Fibroblast of skin of scalp (primary cell): ENCODE measurements at places on chromosomes 2 and 18.
A peak's percentile ranks its signal among the peaks of the same experiment; 100 is the strongest.

DNA sequence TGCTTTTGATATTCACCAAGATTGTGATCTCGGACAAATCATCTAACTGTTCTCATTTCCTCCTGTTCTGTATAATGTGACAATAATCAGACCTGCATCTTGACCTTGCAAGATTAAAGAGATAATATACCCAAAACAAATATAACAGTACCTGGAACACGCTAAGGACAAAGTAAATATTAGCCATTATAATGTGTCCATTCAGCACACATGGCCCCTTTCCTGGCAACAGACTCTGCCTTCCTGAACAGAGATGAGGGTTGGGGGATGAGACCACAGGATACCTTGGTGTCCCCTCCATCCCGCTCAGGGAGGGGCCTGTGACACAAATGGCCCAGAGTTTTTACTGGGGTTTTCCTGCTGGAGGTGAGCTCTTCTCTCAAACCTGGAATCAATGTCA, 143.4 kb upstream of the SERPINE2 start:
- DNase-seq: no peak

DNA sequence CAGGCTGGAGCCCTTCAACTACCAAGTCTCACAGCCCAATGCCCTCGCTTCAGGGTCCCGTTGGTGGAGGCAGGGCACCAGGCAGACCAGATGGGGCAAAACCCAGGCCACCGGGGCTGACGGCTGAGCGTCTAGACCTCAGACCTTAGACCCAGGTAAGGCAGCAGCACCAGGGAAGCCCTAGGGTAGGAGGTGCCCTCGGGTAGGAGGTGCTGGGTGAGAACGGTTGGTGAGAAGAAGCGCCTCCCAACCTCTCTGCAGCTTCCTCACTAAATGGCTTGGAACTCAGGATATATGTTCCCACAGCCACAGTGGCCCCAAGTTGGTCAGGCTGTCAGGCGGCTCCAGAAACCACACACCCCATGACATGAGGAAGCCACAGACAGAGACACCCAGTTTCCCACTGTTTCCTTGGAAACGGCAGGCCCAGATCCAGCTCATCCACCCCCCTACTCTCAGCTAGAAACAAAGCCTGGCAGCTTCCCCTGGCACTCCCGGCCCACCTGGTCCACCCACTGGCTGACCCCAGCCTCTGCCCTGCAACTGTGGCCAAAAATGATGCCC, 13.1 kb upstream of the MLPH start:
- DNase-seq: peak; percentile 82

DNA sequence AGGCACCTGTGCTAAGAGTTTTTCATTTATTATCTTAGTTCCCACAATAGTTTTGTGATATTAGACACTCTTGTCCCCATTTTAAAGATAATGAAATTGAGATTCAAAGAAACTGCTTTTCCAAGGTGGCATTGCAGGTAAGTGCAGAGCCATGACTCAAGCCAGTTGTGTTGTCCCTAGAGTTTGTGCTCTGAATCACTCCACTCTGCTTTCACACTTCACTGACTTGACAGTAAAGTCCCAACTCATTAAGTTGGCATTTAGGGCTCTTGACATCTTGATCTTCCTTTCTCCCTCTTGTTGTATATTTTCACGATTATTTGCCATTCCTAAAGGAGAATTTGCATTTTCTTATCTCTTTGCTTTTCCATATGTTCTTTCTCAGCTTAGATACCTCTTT, 114.3 kb downstream of the DIS3L2 start:
- no peak for DNase-seq

GRCh38 chr2:26384183-26384582, 17.5 kb upstream of the DRC1 start:
- no peak for DNase-seq

- DNase-seq: peak; percentile 81
These were observed 9.7 kb upstream of the IL1RN start for GRCh38 chr2:113117541-113118262.

DNA sequence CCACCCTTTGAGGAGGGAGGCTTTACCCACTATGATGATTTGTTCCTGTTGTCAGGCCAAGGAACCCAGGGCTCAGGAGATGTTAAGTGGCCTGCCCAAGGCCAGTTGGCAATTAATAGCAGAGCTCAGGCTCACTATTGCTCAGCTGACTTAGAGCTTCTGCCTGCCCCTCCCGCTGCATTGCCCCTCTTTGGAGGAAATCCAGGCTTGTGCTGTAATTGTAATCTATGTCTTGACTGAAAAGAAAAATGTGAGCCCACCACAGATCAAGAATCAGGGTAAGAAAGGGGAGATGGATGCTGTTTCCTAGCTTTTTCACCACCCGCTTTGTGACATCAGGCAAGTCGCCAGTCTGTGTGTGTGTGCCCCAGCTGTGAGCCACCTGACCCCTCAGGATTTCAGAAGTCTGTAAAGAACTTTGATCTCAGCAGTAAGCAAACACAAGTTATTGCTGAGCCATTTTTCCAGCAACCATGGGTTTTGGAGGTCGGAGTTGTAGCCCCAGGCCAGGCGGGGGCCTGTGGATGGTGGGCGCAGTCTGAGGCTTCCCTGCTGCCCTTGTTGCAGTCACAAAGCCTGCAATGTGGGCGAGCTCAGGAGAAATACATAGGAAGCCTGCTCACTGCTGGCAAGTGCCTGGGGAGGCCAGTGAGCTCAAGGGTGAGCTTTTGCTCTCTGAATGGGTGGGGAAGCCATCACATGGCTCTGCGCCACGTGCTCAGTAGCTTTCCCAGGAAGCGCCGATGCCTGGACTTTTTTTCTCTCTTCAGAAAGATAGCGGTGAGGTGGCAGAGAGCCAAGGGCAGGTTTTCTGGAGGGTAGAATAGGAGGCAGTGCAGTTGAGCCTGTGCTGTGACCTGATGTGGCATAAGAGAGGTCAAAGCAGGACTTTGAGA, 6.1 kb downstream of the CABLES1 start:
- DNase-seq: no peak

- DNase-seq: no peak
These were observed 80.9 kb upstream of the BCL2L11 start for GRCh38 chr2:111039628-111040383.

DNA sequence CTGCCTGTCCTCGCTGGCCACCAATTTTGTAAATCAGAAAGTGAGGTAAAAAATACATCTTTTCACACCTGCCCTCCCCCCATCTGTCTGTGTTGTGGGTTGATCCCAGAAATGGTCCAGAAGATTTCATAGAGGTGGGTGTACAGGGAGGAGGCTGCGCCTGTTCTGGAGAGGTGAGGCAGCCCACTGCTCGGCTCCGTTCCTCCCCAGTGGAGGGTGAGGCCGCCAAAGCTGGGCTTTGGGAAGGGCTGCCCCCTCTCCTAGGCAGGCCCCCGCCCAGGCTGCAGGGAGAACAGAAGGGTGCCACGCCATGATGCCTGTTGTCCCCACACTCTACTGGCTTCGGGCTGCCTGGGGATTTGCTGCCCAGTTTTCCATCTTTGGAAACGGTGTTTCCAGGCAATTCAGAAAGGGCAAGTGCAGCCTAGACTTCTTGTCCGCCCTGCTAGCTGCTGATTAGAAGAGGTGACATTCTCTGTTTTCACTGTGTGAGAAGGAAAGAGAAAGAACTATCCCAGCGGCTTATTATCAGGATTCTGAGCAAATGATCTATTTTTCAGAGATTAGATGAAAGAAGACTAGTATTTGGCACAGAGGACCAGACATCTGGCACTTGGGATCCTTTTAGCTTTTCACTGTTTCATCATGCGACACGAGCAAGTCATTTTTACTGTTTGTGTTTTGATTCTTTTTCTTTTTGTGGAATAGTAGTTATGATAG, 18.7 kb downstream of the SMARCAL1 start:
- DNase-seq: no peak

- no peak for DNase-seq
These were observed 14.4 kb downstream of the MTERF4 start for GRCh38 chr2:241087420-241088268.

DNA sequence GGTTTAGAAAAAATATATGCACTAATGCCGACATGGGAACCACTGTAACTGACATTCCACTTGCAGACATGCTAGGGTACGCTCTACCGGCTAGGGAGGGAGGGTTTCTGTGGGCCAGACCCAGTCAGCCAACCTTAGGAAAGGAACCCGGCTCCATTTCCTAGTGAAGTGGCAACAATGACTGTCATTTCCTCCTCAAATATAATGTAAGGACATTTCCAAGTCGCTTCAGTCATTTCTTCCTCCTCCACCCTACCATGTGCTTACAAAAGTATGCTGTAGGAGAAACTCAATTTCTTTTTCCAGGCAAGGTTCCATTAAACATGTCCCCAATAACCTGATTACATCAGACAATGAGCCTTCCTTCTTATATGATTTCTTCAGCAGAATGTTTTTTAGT, 64.3 kb upstream of the PSMD14 start:
- no peak for DNase-seq

DNA sequence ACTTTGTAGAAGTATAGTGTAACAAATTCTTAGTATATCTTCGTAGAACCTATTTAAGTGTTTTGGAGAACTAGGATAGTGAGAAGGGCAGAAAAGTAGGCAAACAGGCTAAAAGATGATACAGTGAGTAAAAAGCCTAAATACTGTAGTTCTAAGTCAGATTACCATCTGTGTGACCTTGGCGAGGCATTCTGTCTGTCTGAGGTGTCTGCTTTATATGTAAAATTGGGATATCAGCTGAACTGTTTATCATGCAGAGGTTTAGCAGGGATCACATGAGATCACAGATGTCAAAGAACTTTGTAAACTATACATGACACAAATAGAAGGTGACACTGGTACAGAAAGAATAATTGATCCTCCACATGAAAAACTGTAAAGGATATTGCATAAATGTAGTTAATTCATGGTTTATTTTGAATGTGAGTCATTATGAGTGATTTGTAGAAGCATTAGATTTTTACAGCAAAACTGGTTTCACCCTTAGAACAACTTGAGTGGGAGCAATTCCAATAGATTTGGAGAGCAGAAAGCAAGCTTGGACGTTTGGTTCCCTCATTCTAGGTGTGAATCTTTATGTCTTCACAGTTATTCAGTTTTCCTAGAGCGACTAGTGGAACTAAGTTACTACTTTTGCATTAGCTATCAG, 41.9 kb downstream of the TAF1B start:
- peak; percentile 6 for DNase-seq

DNA sequence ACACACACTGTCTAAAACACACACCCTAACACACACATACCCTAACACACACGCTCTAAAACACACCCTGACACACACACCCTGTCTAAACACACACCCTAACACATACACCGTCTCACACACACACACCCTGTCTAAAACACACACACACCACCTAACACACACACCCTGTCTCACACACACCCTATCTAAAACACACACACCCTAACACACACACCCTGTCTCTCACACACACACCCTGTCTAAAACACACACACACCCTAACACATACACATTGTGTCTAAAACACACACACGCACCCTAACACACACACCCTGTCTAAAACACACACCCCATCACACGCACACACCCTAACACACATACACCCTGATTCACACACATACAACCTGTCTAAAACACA, 54.1 kb downstream of the HDAC4 start:
- no peak for DNase-seq
